ENCODE measurements at places on chromosomes 12 and 14.

DNA sequence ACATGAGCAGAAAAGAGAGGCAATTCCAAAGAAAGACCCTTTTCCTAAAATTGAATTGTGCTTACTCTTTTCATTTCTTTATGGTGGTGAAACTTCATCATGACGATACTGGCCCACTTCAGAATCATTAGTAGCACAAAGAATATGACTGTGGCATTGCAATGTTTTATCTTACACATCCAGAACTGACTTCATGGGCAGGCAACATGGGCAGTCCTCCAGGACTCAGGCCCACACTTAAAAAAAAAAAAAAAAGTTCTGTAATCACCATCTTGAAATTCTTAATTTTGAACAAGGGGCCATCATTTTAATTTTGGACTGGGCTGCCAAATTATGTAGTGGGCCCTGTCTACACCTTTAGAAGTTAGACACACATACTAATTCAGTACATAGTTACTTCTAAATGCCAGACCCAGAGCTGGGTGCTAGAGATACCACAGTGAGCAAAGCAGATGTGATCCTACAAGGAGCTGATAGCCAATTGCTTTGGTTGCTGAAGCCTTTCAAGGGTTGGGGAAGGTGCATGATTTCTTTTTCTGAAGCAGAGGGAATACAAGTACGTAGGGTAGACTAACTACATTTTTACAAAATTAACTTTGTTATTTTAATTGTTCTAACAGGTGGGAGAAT lies 35.2 kb downstream of the HELB start:
- no peak for DNase-seq

DNA sequence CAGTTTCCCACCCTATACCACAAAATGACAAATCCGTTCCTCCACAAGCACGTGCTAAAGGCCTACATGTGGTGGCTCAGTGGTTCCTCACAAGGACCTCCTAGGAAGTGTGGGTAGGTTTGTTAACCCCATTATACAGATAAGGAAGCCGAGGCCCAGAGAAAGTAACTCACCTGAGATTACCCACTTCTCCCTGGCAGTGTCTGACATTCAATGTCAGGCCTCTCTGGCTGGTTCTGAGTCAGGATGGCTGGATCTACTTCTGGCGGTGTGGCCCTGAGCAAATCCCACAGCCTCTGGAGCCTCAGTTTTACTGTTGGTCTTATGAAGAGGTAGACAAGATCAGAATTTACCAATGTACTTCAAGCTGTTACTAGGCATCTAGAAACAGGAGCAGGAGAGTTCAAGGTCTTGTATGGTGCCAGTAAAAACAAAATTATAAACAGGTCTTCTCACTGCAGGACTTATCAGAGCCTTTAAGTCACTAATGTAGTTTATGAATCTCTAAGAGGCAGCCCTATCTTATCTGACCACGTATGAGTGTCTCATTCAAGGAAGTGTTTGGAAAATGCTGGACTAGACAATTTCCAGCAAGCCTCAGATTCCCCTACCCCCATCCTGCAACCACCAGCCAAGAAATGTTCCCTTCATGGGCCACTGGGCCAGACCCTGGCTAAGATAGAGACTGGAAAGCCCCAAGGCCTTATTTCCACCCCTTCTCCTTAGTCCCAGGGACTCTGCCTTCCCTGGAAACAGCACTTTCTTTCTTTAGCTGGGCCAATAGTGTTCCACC lies 4.2 kb downstream of the HSPB8 start:
- DNase-seq: no peak

GRCh38 chr12:20561871-20562270 lies 133.3 kb upstream of the SLCO1C1 start:
- DNase-seq: no peak

- DNase-seq: peak; percentile 91
Measured at GRCh38 chr12:110403976-110404682, 621 bp upstream of the ANAPC7 start.

GRCh38 chr14:33934938-33935337 lies 15.9 kb downstream of the EGLN3 start:
- no peak for DNase-seq

DNA sequence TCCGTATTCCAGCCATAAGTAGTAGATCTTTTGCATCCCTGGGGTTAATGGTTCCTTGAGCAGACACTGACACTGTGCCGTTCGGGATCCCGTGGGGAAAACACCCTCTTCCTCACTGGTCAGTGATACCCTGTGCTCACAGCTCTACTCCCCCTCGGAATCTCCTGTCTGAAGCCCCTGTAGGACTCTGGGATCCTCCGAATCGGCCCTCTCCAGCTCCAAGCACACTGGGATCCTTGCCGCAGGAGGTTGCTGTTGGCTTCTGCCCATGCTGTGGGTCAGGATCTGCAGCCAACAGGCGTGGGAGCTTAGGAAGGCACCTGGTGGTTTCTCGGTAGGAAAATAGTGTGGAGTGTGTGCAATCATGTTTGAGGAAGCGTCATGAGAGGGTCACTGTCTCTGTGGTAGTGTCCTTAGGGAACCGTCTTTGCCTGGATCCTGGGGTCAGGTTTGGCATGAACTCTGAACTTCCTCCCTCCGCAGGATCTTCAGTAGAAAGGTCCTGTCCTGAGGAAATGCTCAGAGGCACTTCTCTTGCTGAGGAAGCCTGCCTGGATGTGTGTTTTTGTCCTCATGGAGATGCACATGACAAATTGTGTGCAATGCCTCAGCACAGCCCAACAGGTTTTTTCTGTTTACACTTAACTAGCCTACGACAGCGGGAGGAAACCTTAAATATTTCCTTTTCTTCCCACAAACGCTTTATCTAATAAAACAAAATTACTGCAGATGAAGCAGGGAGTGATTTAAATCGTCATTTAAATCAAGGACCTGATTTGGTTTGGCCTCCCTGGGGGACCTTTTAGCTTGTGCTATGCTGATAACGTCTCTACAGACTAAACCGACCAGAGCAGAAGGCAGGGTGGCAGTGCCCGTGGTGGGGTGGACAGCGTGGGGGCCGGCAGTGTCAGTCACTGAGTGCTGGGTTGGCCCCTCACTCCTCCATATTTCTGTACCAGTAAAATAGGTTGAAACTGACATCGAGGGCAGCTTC lies 18.7 kb downstream of the FBXL14 start:
- DNase-seq: no peak
